Nucleus accumbens (tissue), 56 donors: ENCODE measurements at places on chromosomes 2 and 18.

DNA sequence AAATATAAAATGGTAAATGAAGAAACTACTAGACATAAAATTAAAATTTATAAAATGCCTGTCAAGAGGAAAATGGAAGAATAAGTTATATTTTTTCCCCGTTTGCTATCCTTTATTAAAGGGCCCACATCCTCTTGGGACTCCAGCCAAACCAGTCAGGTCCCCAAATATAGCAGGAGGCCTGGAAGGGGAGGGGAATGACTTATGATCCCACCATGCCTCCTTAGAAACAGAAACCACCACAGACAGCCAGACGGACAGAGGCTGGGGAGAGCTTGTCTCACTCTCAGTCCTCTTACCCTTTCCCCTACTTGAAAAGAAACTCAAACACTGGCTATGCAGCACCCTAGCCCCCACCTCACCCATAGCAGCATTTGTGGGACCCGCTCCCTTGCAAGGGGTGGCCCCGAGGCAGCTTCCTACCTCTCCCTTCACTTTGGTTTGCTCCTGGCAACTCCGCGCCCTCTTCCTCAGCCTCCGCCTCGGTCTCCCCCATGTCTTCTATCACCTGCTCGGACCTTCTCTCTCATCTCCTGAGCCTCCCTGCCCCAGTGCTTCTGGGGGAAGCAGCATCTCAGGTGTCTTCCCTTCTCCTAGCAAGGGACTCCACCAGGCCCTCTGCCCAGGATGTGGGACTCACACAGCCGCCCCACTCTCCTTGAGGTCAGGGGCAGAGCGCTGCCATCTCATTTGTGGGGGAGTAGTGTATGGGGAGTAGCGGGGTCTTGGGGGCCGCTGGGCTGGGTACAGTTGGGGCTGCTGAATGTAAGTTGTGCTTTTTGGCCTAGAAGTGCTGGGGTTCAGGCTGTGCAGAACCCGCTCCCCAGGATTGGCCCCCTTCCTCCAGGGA, 37.4 kb upstream of the ANKRD62 start:
- no peak for DNase-seq

- no peak for DNase-seq
Measured at GRCh38 chr2:234677758-234678538, 181.1 kb upstream of the ARL4C start.

GRCh38 chr2:235458839-235459273, 35.0 kb upstream of the AGAP1 start:
- DNase-seq: no peak

GRCh38 chr2:19120181-19120580, 238.2 kb downstream of the OSR1 start:
- no peak for DNase-seq

GRCh38 chr2:172930871-172931255, 144.8 kb upstream of the MAP3K20 start:
- no peak for DNase-seq

- no peak for DNase-seq
Measured at GRCh38 chr2:59856391-59856790, 697.1 kb downstream of the BCL11A start.

GRCh38 chr2:237547841-237548416, 18.4 kb upstream of the PRLH start:
- DNase-seq: no peak

GRCh38 chr2:113878743-113879142, 11.1 kb upstream of the ACTR3 start:
- no peak for DNase-seq

DNA sequence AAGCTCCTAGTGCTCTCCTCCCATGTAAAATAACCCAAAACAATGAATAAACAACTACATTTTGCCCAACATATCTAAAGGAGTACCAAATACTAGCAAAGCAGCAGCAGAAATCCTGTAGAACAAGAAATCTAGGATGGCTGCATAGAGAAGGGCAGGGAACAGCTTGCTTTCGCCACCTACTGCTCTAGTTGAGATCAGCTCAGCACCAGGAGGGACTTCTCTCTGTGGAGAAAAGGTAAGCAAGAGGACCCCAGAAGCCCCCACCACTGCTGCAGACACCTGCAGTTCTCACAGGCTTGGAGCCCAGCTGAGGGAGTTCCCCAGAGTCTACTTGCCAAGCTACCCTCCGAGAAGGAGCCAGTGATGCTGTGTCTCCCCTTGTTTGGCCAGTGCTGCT, 243.0 kb upstream of the CHST9 start:
- no peak for DNase-seq

DNA sequence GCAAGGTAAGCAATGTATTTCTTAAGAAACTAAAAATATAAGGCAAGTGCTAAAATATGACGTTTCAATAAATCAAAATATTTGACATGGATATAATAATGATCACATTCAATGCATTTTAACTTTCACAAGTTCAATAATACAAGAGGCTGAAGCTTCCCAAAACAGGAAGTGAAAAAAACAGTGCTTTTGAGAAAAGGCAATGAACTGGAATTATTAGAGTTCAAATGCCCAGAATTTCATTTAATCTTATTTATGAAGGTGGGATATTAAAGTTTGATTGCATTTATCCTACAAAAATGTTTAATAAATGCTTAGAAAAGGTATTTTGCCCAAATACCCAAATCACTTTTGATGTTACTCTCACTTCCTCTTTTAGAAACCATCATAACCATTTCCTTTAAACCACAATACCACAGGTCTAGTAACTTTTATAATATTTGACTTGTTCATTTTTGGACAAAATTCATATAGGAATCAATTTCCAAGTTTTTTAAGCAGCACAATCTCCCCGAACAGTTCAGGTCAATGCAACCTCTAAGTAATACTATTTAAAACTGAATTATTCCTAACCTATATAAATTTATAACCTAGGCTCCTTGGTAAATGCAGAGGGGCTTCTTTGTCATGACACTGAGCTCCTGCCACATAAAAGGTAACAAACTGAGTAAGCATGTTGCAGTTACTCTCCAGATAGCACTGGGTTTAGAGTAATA, 2.1 kb downstream of the NCKAP1 start:
- DNase-seq: no peak

- DNase-seq: no peak
Measured at GRCh38 chr2:222434204-222434603, 9.9 kb downstream of the SGPP2 start.

- DNase-seq: no peak
Measured at GRCh38 chr2:62340994-62341484, 145.1 kb downstream of the B3GNT2 start.

DNA sequence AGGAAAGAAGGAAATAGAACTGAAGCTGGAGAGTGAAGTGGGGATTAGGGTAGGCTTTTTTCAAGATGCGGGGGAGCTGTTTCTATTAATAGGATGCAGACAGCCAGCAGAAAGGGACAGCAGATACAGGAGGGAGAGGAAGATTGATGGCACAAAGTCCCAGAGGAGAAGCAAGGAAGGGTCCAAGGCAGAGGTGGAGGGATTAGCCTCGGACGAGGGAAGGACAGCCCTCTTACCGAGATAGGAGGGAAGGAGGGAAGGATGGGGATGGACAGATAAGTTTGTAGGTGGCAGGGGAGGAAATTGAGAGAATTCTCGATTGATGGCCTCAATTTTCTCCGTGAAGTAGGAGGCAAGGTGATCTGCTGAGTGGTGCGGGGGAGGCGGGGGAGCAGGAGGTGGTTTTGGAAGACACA, 317.4 kb downstream of the AGPS start:
- no peak for DNase-seq

GRCh38 chr2:29323961-29324360, 208.7 kb downstream of the CLIP4 start:
- no peak for DNase-seq

- DNase-seq: no peak
Measured at GRCh38 chr2:48173141-48173540, 266.8 kb upstream of the FBXO11 start.

DNA sequence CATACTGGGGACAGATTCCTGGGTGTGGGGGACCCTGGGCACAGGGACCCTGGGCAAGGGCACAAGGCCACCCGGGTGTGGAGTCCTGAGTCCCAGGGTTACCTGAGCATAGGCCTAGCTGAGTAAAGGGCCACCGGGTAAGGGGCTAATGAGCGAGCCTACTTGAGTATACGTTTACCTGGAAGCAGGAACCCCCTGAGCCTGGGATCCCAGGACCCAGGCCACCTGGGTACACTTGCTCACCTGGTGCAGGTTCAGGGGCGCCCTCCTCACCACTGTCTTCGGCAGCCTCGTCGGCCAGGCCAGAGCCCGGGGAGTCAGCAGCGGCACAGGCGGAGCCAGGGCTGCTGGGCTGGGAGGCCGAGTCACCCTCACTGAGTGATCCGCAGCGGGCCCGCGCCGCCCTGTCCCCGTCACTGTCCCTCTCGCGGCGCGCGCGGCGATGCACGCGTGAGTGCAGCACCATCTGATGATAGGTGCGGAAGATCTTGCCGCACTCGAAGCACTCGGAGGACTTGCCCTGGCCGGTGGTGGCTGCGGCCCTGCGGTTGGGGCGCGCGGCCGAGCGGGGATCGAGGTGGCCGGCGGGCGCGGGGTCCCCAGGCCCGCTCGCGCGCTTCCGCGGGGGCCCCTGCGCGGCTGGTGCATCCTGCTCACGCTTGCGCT, 53.9 kb downstream of the ZNF516 start:
- DNase-seq: no peak

DNA sequence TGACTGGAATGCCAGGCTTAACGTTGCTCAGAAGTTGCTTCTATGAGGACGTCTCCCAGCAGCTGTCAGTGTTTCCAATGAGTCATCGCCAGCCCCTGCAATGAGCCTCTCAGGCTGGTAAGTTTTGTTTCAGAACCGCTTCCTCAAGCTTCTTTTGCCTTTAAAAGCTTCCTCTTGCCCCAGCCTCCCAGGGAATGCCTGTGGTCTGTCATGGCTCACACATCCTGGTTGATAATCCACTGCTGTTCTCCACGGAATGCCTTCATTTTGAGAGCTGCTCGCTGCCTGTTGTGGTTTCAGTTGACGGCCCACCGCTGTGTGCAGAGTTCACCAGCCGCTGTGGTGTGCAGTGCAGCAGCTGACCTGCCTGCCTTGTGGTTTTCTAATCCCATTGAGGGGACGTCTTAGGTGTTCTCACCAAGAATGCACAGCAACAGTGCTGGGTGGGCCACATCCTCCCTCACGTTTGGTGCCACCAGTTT, 96.4 kb downstream of the RTP5 start:
- DNase-seq: no peak

DNA sequence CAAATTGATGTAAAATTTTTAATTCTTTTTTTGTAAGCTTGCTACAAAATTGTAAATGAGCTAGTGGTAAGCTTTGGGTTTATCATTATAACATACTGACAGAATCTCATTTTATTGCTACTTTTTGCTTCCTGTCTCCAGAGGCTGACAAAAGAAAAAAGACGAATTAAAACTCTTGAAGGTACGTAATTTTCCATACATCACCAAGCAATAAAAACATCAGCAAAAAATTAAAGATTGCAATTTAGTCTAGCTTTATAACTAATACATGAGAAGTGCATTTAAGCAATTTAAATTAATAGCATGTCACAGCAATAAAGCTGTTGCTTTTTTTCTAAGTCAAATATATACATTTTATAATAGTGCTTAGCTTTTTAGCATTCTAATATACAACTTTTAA, 94.6 kb upstream of the SNTG2 start:
- DNase-seq: no peak

- no peak for DNase-seq
Measured at GRCh38 chr2:131036696-131037397, 56.4 kb downstream of the FAM168B start.

GRCh38 chr2:45583977-45584376, 27.1 kb downstream of the SRBD1 start:
- DNase-seq: no peak
